AG04449 (cell line): ENCODE measurements at places on chromosomes 12 and 14.

GRCh38 chr14:22314183-22314820 lies 274.7 kb downstream of the DAD1 start:
- no peak for DNase-seq

DNA sequence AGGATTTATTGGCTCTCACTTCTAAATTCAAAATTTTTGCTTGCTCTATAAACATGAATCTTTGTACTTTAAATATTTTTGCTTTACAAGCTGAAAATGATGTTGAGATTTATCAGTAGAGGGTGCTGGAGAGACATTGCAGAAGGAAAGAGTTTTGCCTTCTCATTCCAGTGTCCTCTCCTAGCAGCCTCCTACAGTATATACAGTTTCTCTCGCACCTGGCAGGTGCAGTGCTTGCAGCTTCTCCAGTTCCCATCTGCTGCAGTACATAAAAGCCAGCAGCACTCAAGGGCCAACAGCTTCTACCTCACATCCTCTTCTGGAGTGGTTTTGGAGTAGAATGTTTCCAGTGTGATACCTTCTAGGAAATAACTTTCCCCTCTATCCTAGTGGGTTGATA lies 601.8 kb upstream of the ATXN7L3B start:
- no peak for DNase-seq

DNA sequence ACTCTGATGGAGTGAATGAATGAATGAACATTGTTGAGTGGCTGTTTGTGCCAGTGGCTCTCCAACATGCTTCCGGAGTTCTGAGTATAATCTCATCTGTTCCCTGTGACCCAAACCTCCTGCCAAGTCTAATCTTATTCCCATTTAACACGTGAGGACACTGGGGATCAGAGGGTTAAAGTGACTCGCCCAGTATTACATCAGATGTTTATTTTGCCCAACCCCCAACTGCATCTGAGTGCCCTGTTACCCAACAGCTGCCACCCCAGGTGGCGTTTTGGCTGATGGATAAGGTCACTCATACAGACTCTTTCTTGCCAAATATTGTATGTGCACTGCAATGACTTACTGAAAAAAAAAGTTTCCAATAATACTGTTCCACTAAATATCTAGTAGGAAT lies 210.9 kb downstream of the EXOC5 start:
- DNase-seq = no peak

DNA sequence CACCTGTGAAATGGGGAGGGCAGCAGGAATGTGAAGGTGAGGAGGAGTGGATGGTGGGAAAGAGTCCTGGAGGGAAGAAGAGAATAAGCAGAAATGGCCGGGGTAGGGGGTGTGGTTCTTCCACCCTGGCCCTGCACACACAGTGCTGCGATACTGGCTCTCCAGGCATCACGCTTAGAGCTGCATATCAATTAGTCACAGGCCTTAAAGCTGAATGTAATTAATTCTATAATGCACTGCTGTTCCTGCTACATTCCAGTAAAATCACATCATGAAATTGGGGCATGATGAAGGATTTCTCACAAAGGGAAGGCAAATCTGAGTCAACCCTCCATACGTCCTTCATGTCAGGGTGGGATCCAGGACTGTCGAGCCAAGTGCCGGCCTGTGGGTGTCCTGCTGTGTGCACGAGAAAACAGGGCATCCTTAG lies 566.1 kb downstream of the BCL11B start:
- no peak for DNase-seq

GRCh38 chr12:58369576-58369975 lies 428.2 kb downstream of the ATP23 start:
- no peak for DNase-seq

GRCh38 chr12:132577191-132577920 lies 33.0 kb downstream of the LRCOL1 start:
- no peak for DNase-seq

DNA sequence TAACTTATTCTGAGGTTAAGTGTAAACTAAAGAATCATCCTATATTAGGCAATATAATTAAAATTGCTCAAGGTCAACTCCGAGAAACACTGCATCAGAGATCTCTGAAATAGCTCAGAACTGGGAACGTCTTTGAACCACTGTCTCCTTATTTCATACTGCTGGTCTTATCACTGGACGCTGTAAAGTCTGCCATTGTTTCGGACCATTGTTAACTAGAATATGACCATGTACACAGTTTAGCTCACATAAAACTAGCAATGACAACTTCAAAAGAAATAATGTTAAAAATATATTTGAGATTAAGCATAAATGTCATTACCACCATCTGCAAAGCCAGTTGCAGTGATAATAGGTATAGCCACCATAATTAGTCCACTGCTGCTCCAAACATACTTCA lies 2.9 kb downstream of the ABCD2 start:
- DNase-seq = no peak

GRCh38 chr12:39441189-39441962 lies 1.5 kb downstream of the KIF21A start:
- DNase-seq = no peak

- no peak for DNase-seq
These were observed 4.4 kb downstream of the NACA start for GRCh38 chr12:56720731-56721151.

DNA sequence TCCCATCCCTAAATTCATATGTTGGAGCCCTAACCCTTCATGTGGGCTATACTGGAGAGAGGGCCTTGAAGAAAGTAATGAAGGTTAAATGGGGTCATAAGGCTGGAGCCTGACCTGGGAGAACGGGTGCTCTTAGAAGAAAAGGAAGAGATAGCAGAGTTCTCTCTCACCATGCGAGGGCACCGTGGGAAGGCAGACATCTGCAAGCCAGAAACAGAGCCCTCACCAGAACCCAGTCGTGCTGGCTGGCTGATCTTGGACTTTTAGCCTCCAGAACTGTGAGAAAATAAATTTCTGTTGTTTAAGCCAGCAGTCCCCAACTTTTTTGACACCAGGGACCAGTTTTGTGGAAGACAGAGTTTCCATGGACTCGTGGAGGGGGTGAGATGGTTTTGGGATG lies 149.3 kb downstream of the ATP23 start:
- DNase-seq = no peak

- no peak for DNase-seq
These were observed 83.1 kb upstream of the TSPAN8 start for GRCh38 chr12:71240946-71241345.

DNA sequence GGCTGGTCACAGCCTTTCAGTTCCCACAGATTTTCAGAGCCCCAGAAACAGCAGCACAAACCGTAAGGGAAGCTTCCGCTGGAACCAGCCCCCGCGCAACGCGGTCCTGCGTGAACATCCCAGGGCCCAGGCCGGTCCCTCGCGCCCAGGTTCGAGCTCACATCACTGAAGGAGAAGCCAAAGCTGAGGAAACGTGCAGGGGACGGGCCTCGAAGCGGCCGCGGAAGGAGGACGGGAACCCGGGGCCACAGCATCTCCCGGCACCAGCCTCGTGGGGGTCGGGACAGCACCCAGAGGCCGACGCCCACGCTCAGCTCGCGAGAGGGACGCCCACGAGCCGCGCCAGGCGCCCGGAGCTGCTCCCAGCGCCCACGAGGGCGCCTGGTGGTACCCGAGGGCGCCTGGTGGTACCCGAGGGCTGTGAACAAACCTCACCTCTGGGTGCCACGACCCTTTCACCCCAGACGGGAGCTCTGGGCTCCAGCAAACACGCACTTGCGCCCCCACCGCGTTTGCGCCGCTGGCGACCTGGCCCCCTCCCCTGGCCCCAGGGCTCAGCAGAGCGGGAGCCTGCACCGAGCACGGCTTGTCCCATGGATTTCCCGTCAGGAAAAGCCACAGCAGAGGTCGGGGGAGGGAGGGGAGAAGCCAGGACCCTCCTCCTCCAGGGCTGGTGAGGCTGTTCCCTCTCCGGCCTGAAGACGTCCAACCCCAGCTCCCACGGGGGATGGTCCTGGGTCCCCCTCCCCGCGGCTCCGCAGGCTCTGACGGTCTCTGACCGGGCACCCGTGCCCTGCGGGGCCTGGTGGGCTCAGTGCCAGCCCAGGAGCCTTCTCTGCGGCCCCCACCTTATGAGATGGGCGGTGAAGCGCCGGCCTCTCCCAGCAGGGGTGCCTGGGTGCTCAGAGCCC lies 6.9 kb downstream of the LRCOL1 start:
- DNase-seq = no peak

- no peak for DNase-seq
These were observed 17.8 kb downstream of the SLC38A2 start for GRCh38 chr12:46354802-46355199.

- DNase-seq = no peak
These were observed 149.6 kb downstream of the KSR2 start for GRCh38 chr12:117819160-117819559.

DNA sequence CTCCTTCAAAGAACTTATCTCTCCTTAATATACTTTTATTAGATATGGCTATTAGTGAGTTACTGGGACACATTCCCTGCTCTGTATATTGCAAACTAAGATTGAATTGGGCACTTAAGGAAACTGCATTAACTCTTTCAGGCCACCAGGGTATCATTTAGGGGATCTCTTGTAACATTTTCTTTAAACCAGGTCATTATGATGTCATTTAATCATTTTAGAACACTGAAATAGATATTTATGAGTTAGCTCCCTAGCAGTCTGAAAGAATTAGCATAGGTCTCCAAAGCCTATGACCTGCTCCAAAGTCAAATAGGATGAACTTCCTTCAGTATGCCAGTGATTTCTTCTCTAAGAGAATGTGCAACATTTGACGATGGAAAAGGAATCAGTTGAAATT lies 506.9 kb downstream of the FOXG1 start:
- no peak for DNase-seq

DNA sequence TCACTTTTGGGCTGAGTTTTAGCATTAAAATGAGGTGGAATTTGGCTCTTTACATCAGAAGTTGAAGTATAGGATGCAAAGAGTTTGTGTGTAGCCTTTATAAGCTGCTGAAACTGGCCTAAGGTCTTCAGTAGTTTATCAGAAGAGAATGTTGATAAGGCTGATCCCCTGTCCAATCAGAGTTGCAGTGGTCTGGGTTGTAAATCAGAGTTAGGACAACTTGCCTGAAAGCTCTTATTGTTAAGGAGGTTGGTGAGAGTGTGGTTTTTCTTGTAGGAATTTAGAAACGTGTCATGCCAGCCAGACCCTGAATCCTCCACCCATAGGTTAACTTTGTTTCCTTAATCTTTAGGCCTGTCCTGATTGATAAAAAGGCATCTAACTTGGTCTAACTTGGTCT lies 143.5 kb downstream of the ST8SIA1 start:
- DNase-seq = no peak

GRCh38 chr14:103507751-103508150 lies 14.9 kb downstream of the CKB start:
- no peak for DNase-seq

GRCh38 chr14:43019826-43020225 lies 1413.2 kb downstream of the LRFN5 start:
- DNase-seq = no peak

DNA sequence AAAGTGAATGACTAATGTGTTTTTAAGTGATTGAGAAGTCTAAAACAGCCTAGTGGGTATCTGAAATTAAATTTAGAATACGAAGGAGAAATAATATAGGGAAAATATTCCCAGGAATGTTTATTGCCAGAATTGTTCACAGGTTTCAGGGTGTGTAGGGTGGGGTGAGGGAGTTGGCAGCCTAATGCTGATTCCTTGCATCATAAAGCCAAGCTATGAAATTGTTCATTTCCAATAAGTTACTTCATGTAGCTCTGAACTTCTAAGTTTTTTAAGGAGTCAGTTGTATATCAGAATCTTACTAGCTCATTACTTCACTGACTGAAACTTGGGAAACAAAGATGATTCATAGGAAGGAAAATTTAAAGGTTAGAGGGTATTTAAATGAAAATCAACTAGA lies 56.4 kb downstream of the RAB35 start:
- DNase-seq = no peak
